Endothelial cell of umbilical vein (primary cell): ENCODE measurements at places on chromosomes 3 and 15. TPM values are rescaled to one million over a fixed set of nuclear protein-coding genes. Genes with fewer than 3 reads are reported as not detected.

DNA sequence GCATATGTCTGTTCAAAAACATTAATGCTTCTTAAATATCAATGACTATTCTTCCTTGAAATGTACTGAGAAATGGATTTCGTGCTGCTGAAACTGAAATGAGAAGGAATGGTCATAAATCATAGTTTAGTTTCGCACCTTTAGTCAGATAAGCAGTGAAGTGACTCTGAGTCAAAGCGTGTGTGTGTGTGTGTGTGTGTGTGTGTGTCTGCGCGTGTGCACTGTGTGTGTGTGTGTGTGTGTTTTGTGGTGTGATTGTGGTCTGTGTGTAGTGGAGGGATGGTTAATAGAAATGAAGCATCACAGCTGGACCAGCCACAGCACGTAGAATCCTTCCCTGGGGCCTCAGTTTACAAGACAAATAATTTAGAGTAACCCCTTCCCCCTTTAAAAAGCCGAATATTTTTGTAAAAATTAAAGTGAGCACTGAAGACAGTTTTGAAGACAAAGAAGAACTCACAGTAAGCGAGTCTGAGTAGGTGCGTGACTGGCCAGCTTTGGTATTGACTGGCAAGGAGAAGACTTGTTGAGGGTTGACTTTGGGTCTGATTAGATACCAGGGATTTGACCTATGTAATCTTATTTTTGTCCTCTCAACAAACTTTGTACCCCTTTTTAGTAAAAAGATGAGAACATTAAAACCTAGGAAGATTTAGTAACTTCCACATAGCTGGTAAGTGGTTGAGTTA lies 202.0 kb upstream of the IL12A start:
- peak overlapping the region; percentile 87 for H3K27ac ChIP-seq
- DNase-seq = no peak
- no peak overlapping the region for H3K4me3 ChIP-seq
- no peaks in the 10 kb centered on the region for H3K27me3 ChIP-seq
- H3K4me1 ChIP-seq = peaks cover 40% of the 10 kb centered on the region

- H3K4me1 ChIP-seq = no peaks in the 10 kb centered on the region
- no peak overlapping the region for H3K4me3 ChIP-seq
Observed at GRCh38 chr3:142993958-142994442, 7.4 kb upstream of the U2SURP start.

DNA sequence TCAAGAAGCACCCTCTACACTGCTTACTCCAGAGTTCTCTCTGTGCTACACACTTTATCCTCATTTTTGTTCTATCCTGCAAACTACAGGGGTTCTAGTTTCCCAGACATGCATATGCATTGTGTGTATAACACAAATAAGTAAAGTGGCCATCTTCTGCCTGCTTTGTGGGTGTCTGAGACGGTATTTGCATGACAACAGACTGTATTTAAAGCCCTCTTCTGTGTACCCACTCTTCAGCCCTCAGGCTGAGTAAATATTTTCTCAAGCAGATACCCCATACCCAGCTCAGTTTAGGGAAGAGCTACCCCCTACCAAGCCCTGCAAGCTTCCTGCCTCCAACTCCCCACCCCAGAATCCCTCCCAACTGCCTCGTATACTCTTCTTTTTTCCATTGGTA lies 31.7 kb downstream of the SYNPR start:
- H3K27me3 ChIP-seq = no peaks in the 10 kb centered on the region
- H3K36me3 ChIP-seq = no peaks in the 10 kb centered on the region

DNA sequence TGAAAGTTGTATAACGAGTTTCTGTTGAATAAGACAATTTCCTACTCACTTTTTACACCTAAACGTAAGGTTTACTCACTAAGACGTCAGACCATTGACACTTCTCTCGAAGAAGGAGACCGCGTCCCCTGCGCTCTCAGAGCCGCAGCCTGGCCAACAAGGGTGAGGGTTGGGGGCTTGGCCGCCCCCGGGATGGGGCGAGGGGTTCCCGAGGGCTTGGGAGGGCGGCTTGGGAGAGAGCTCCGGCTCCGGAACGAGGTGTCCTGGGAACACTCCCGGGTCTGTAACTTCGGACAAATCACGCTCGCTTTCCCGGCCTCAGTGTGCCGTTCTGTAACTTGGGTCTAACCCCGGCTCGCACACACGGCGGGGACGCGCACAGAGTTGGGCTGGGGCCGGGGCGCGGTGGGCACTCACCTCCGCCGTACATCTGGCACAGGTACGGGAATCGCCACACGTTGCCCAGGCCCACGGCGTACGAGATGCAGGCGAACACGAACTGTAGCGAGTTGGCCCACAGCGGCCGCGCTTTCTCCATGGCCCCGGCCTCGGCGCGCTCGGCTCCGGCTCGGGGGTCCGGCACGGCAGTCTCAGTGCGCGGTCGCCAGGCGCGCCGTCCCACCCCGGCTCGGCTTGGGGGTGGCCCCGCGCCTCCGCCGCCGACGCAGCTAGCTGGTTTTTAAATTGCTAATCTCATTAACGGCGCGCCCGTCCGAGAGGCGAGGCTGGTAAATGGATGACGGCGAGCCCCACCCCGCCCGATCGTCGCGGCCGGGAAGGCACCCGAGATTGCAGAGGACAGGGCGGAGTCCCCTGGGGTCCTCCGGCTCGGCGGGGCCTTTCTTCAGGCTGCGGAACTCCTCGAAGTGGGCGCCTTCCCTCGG lies at the start of gene SLC6A20:
SLC6A20 (minus strand) TSS at position 655 of the 884 bp plus-strand sequence; CDS start at position 538, 117 bp downstream.
- no peak within 1 kb of the TSS for H3K4me3 ChIP-seq
- H3K27me3 ChIP-seq = peaks cover 53% of the 10 kb centered on the region
- no peaks in the 10 kb centered on the region for H3K36me3 ChIP-seq
- peaks cover 8% of the 10 kb centered on the region for H3K4me1 ChIP-seq
- DNase-seq = no peak

SYNPR gene
- not detected in 2 replicates for total RNA-seq

GRCh38 chr3:177460047-177460446 lies 262.8 kb upstream of the TBL1XR1 start:
- no peaks in the 10 kb centered on the region for H3K27me3 ChIP-seq
- no peak overlapping the region for H3K4me3 ChIP-seq
- no peak for DNase-seq

GNAT1 gene
- total RNA-seq = 0.77 and 0.78 TPM in 2 replicates
